ENCODE measurements at places on chromosomes 1 and 21.

DNA sequence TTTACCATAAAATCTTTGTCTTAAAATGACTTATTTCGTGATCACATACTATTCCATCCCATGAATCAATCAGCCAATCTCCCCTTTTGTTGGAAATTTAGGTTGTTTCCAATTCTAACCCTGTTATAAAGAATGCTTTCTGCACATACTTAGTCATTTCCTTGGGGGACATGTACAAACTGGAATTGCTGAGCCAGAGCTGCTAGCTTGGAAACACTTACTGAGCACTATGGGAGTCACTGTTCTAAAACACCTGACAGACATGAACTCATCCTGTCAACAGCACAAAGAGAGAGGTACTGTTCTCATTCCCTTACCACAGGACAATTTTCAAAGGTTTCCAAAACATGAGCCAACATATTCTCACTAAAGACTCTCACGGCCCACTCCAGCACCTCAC, 32.1 kb downstream of the AK2 start:
- no peak for DNase-seq

GRCh38 chr1:117120774-117121588, 568 bp downstream of the TRIM45 start:
- no peak for DNase-seq

- no peak for DNase-seq
These were observed 3.9 kb upstream of the HES4 start for GRCh38 chr1:1003618-1004419.

GRCh38 chr21:39971956-39972355, 104.7 kb downstream of the PCP4 start:
- DNase-seq = no peak

DNA sequence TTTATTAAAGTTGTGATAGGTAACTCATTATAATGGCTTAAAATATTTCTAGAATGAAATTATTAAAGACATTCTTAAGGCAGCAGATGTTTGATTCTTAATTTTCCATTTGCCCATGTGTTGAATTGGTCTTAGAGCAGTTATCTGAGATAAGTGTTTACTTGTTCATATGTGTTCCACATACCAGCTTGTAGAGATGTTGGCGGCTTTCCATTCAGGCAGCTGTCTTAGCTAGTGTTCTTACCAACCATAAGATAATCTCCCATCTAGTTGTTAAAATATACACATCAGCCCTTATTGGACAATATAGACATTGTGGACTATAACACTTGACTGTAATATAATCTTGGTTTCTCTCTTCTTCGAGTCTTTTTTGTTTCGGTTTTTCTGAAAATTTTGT, 1372.9 kb upstream of the ADGRL2 start:
- no peak for DNase-seq

DNA sequence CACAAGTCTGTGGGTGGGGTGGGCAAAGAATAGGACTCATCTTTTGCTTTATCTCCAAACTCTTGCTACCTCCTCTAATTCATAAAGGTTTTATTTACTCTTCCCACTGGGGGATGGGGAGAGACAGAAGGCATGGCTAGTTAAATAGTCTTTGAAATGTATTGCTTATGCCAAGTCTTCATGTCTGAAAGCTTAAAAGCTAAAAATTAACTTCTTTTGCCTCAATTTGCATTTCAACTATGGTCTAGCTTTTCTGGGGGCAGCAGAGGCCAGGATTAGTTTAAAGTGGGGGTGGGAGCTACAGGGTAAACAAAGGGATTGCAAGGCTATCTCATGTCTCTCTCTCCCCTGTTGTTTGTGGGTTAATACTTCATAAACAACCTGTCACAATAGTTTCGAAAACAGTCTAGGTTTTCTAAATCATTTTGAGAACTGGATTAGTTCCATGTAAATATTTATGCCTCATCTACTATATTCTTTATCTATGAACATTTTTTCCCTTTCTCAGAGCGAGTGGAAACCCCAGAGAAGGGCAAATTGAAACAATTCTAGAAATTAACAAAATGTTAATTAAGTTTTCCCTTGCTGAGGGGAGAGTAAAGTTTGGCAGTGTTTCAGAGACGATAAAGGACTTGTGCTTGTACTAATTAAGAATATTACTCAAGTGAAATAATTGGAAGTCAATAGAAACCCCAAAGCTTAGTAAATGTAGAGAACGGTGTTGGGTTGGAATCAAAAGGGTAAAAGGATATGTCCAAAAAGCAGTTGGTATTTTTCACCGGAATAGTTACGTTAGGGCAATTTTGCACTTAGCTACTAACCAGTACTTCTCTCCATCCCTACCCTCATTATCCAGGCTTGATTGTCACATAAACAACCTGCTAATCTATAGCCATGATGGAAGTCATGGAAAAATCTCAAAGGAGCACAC, 182.2 kb downstream of the GIPC2 start:
- DNase-seq = no peak

DNA sequence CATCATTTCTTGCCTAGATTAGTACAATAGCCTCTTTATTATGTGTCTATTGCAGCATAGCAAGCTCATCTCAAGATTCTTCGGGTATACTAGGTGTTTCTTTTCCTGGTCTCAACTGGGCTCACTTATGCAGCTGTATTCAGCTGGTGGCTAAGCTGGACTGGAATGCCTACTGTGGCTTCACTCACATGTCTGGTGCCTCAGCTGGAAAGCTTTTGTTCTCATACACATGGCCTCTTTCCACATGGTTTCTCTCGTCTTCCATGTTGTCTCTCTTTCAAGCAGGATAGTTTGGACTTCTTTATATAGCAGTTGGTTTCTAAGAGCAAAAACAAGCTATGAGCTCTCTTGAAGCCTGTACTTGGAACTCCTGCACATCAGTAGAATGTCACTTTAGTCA, 45.2 kb downstream of the PKN2 start:
- DNase-seq = no peak

- no peak for DNase-seq
These were observed 991 bp downstream of the PYGO2 start for GRCh38 chr1:154960446-154961136.

- DNase-seq = peak; percentile 81
These were observed at the start of gene SYT2 for GRCh38 chr1:202710070-202711045. TSS of gene SYT2 (minus strand) at chr1:202710454. CDS start at chr1:202605772, 104,682 bp downstream.

- DNase-seq = peak; percentile 58
These were observed 200.4 kb downstream of the NRIP1 start for GRCh38 chr21:14864211-14865021.

- DNase-seq = peak; percentile 95
These were observed 100.5 kb upstream of the SOD1 start for GRCh38 chr21:31558962-31559367.

- DNase-seq = no peak
These were observed 247.0 kb downstream of the USP25 start for GRCh38 chr21:15976807-15977206.

GRCh38 chr1:181972256-181972655, 89.3 kb downstream of the ZNF648 start:
- no peak for DNase-seq

- DNase-seq = no peak
These were observed 346.2 kb downstream of the SMYD3 start for GRCh38 chr1:246160905-246161304.

- no peak for DNase-seq
These were observed 8.9 kb downstream of the CAPZA1 start for GRCh38 chr1:112628516-112628915.

- DNase-seq = no peak
These were observed 59.9 kb downstream of the SYT6 start for GRCh38 chr1:114093624-114094362.

DNA sequence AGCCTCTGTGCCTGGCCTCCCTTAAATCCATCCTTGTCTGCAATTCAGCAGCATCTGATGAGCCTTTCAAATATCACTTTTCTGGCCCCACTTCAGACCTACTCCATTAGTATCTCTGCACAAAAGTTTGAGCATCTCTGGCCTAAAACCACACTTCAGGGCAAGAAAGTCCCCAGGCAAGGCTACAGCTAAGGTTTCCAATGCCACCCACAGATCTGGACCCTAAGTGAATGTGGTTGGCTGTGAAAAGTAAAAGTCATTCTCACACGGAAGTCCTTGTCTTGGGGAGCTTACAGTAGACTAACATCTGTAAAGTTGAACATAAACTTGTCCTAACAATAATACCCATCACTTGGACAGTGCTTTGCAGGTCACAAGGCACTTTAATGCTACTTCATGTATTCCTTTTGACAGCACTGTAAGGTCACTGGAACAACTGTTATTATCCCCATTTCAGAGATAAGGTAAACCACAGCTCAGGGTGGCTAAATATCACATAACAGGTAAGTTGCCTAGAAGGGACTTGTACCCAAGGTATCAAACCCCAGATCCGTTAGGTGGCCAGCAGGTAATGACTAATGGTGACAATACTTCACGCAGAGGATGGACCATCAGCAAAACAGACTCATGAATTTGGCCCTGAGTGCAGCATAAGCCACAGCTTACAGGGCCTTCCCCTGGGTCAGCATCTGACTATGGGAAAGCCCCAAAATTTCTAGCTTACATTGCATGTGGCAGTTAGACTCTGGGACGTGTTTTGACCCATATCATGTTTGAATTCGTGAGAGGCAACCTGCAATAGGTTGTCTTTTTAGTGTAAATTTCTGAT, 356.0 kb downstream of the HHAT start:
- DNase-seq = no peak

- no peak for DNase-seq
These were observed 4.9 kb downstream of the NEK7 start for GRCh38 chr1:198161718-198162090.

DNA sequence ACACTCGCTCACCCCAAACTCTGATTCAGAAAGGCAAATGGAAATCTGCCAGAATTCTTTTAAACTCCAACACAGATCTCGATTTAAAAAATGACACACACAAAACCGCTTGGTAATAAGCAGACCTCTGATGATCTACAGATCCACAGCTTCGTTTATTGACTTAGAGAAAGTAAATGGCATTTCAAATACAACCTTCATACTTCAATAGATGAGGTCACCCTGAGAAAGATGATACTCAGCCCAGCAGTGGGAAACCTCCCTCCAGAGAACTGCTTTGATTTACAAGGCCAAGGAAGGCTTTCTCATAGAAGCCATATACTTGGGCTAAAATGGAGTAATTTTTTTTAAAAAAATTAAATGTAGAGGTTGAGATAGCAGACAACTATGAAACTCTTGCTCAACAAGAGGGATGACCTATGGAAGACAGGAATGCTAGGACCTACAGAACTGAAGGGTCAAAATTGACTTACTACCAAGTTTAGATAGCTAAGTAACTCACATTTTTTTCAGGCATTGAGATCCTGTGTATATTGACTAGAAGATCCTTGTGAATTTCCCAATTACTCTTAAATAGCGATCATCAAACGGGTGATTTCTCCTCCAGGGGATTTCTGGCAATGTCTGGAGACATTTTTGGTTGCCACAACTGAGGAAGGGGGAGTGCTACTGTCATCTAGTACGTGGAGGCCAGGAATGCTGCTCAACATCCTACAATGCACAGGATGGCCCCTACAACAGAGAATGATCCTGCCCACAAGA, 143.9 kb downstream of the CLIC6 start:
- no peak for DNase-seq

- DNase-seq = no peak
These were observed 79.2 kb downstream of the RIPK4 start for GRCh38 chr21:41687633-41688032.

DNA sequence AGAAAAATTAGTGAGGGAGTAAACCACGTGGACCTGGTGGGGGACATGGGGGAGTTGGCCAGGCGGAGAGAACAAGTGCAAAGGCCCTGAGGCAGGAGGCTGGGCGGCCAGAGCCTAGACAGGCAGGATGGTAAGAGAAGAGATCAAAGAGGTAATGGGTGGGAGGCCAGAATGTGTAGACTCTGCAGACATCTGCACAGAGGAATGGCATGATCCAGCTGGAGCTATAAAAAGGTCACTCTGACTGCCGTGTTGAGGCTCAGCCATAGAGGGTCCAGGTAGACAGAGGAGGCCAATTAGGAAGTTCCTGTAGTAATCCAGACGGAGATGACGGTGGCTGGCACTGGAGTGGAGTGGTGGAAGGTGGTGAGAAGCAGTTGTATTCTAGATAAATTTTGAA, 3.6 kb downstream of the H6PD start:
- DNase-seq = no peak

DNA sequence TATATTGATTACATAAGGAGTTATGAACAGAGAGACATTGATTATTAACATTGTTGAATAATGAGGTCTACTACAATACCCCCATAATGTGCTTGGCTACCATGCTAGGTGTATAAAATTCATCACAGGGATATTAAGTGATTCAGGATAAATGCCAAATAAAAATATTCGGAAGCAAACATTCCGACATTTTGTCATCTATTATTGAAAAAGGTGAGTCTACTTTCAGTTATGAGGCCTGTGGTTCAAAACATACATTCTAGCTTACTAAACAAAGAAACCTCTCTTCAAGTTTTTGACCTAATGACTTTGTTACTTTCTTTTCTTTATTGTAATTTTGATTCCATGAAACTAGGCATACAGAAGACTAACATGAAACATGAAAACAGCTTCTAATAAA, 190.3 kb upstream of the GREM2 start:
- DNase-seq = no peak

DNA sequence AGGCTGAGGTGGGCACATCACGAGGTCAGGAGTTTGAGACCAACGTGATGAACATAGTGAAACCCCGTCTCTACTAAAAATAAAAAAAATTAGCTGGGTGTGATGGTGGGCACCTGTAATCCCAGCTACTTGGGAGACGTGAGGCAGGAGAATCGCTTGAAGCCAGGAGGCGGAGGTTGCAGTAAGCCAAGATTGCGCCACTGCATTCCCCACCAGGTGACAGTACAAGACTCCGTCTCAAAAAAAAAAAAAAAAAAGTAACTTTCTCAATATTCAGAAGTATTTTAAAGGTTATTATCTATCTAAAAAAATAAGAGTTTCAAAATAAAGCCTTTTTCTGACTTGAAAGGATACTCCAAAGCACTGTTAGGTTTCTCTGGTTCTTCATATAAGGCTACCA, 5.9 kb downstream of the MYCBP start:
- DNase-seq = no peak

DNA sequence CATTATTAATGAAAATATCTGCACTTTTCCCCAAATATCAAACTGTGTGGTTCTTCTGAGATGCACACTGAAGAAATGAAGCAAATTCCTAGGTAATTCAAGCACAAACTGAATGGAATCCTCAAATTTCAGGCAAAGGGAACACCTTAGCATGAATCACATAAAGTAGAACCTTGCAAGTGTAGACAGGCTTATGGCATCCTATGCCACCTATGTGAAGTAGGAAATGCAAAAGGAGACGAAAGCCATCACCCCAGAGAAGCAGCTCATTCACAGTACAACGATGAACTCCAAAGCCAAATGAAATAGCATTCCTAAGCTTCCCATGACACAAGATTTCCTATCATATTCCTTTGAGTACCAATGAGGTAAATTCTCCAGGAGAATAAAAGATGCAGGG, 461.2 kb upstream of the RUNX1 start:
- no peak for DNase-seq

- no peak for DNase-seq
These were observed 394.2 kb upstream of the LYPLAL1 start for GRCh38 chr1:218779341-218780100.

DNA sequence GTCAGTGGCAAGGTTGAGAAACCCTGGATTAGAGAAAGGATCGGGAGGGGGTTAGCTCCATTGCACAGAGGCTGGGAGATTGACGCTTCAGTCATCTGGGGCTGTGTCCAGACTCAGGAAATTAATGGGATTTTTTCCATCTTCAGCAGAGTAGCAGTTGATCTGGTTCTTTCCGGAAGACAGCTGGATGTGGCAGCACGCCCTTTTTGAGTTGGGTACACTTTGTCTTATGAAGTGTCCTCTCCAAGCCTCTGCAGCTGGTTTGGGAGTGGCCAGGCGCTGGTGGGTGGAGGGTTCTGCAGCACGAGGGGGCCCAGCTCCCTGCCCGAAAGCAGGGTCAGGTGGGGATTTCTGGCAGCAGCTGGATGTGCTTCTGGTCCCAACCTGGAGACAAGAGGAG, 95.1 kb downstream of the TAS1R2 start:
- DNase-seq = no peak

All from iPS-NIHi11 (cell line).